A673 (cell line): ENCODE measurements at places on chromosomes 5 and 9. TPM values are rescaled to one million over a fixed set of nuclear protein-coding genes. Genes with fewer than 3 reads are reported as not detected.
A peak's percentile ranks its signal among the peaks of the same experiment; 100 is the strongest.

DNA sequence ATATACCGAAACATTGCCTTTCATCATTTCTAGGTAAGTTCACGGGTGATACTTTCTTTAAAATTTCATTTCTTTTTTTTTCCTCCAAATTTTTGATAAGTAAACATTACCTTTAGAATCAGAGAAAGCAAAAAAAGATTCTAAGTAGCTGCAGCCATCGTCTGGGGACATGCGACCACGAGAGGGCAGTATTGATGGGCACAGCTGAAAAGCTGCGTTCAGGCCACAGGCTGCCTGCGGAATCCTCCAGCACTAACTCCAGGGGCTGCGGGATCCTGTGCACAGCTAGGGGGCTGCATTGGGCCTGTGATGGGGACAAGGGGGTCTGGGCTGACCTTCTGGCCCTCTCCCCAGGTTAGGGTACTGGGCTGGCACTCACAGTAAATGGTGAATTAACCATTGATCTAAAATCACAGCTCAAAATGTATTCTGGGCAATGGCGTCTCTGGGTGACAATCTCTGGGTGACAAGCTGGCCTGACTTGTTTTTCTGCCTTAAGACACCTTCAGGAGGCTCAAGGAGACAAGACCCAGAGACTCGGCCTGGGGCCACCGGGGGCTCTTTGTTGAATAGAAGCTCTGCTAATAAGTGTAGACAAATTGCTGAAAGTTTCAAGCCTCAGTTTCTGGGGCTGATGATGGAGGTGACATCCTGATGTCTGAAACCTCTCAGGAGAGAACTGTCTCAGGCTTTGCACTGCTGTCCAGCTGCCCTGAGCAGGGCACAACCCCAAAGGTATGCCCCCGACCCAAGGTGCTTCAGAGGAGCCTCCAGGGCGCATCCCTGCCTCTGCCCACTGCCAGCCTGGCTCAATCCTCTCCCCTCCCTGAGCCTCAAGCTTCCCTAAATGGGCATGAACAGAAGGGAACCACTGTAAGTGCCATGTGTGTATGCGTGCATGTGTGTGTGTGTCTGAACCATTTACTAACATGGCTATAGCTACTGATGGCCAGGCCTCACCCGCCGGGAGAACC is 44.3 kb upstream of the SARDH start:
- DNase-seq, result peak; percentile 78

DNA sequence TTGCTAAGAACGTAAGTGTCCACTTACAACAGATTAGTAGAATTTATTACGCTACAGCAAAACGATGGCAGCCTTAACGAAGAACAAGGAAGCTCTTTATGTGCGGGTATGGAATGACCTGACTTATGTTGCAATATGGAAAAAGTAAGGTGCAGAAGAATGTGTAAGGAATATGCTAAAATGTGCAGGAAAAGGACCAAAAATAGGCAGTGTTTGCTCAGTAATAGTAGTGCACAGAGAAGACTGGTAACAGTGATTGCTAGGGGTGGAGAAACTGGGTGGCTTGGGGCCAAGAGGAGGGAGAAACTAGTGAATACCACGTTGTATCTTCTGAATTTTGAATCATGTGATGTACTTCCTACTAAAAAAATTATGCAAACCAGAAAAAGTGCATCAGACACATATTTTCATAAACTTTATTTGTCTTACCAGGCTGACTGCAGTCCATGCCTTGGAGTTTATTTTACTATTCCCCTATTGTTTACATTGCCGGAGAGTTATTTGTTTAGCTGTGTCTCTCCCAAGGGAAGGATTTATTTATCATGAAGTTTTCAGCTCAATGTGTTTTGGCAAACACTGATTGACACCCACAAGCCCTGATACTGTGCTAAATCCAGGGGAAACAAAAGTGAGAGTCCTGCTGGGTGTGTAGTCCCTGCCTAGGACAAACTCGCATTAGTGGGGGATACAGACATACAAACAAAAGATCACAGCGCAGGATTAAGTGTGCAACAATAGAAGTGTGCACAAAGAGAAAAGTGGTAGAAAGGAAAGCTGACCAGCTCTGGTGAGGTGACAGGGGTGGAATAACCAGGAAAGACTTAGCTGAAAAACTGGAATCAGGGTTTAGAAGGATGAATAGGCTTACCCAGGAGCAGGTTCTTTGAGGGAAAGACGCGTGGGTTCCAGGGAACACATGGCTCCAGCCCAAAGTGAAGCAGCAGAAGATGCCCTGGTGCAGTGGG is 34.0 kb upstream of the ZNF484 start:
- DNase-seq, result no peak

- DNase-seq, result no peak
These were observed 235.1 kb upstream of the ANKH start for GRCh38 chr5:15106530-15107283.

- no peak for DNase-seq
These were observed 183.9 kb downstream of the GRIA1 start for GRCh38 chr5:153674356-153674755.

DNA sequence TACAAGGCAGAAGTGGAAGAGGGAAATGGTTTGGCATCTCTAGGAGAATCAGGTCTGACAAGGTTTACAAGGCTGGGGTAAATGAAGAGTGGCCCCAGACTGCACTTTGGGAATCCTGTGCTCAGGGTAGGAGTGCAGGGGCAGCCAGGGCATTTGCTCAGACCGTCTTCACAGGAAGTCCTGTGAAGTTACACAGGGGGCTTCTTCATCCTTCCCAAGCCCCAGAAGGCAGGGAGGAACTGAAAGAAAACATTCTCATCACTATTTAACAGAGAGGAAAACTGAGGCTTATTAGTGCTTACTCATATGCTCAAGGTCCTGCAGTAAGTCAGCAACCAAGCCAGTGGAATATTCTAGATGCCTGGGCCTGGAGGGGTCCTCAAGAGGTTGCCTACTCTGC is 80.7 kb downstream of the NRG2 start:
- DNase-seq, result no peak

GRCh38 chr5:10600626-10601245 is 36.9 kb downstream of the ANKRD33B start:
- no peak for DNase-seq

GRCh38 chr9:27429436-27429835 is 94.7 kb upstream of the IFNK start:
- no peak for DNase-seq

GRCh38 chr5:173673295-173674101 is 57.0 kb upstream of the BOD1 start:
- no peak for DNase-seq

DNA sequence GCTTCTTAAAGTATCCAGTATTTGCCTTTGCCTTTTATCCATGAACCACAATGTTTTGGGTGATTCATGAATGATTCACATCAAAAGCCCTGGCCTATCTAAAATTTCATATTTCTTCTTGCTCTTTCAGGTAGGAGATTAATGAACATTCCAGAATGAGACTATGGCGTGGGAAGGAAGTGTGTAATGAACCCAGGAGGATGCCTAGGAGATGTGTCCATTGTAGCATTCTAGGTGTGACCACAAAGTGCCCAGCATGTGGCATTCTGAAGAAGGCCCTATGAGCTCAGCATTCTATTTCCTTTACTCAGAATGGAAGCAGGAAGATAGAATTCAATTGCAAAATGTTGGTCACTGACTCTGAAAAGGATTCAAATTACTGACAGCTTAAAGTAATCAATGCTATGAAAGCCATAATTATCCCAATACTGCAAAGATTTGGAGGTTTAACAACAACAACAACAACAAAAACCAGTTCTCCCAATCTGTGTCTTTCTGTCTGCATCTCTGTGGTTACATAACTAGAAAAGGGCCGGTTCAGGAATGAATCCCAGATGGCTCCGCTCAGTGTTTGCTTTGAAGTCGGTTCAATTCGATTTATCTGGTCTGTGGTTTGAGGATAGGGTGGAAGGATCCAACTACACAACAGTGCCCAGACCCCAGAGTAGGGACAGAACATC is 126.7 kb downstream of the FOXD1 start:
- no peak for DNase-seq

DNA sequence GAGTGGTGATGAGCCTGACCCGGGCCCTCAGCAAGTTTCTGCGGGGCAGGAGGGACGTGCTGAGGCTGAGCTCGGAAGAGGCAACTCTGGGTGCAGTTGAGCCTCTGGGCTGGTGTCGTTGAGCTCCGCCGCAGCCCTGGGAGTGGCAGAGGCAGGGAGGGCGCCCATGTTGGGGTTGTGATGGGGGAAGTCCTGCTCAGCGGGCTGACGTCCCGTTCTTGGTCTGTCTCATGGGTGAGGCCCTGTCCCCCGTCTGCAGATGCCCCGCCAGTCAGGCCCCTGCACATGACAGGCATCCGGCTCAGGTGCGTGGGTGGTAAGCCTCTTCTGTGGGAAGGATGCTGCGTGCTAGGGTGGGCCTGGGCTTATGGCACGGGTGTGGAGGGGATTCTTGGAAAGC is 64.3 kb downstream of the RXRA start:
- no peak for DNase-seq

DNA sequence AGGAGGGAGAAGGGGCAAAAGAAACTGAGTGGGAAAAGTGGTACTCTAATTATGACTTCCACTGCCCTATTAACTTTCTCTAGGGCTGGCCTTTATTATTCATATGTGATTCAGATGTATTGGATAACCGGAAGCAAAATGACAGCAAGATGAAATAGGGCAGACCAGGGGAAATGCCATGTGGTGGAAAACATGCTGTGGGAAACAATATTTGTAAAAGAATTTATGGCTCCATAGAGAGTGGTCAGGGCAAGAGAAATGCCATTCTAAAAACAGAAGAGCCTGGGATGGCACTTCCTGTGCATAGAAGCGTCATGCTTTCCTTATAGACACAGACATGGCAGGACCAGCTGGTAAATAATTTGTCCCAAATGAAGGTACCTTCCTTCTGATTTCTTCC is 67.7 kb downstream of the MEGF10 start:
- peak; percentile 94 for DNase-seq

DNA sequence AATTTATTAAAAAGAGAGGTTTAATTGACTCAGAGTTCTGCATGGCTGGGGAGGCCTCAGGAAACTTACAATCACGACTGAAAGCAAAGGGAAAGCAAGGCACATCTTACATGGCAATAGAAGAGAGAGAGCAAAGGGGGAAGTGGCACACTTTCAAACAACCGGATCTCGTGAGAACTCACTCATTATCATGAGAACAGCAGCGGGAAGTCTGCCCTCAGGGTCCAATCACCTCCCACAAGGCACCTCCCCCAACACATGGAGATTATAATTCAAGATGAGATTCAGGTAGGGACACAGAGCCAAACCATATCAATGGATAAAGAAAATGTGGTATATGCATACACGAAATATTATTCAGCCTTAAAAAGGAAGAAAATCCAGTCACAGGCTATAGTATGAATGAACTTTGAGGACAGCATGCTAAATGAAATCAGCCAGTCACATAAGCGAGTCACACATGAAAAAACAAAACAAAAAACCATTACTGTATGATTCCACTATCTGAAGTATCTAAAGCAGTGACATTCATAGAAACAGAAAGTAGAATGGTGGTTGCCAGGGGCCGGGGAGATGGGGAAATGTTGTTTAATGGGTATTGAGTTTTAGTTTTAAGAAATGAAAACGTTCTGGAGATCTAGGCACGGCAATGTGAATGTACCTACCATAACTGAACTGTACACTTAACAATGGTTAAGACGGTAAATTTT is 83.4 kb upstream of the PCA3 start:
- no peak for DNase-seq

Gene FGF18
- 0.90 and 1.3 TPM in 2 replicates for total RNA-seq

Gene SLC4A9
- 0.26 TPM in 1 of 2 replicates, not detected in the other for total RNA-seq

Gene GRK6
- total RNA-seq, result 32.1 and 38.1 TPM in 2 replicates
